ELR (cell line): ENCODE measurements at places on chromosomes 2 and 18.

- DNase-seq: no peak
Observed at GRCh38 chr2:43906448-43907109, 67.8 kb downstream of the ABCG8 start.

DNA sequence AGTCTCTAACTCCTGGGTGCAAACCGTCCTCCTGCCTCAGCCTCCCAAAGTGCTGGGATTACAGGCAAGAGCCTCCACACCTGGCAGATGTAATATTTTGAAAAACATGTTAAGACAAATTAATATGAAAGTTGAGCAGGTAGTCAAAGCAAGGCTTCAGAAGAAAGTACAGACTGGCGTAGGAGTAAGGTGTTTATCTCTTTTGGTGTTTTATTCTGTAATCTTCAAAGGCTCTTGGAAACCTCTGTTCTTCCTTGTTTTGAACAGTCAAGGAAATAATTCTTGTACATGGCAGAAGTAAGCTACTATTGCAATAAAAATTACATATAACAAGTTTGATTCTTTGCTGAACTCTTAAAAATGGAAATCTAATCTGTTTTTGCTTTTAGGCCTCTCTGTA lies 5.3 kb downstream of the RNF138 start:
- DNase-seq: no peak

GRCh38 chr2:155913356-155913755 lies 419.2 kb downstream of the NR4A2 start:
- no peak for DNase-seq

GRCh38 chr2:83650898-83651297 lies 808.2 kb downstream of the SUCLG1 start:
- DNase-seq: peak; percentile 13

GRCh38 chr2:71806432-71806831 lies 341.2 kb downstream of the CYP26B1 start:
- no peak for DNase-seq

DNA sequence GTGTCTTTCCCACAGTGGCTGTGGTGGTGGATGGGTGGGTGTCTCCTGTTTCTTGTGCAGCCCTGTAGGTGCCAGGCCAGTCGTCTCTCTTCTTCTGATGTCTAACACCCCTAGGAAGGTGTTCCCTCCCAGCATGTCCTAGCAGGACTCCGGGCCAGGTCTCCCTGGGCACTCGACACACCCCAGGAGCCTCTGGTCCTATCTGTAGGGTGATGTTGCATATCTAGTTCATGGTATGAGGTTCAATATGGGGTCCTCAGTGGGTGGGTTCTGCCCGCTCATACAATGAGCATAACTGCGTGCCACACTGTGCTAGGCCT lies 14.4 kb downstream of the NGEF start:
- DNase-seq: no peak

DNA sequence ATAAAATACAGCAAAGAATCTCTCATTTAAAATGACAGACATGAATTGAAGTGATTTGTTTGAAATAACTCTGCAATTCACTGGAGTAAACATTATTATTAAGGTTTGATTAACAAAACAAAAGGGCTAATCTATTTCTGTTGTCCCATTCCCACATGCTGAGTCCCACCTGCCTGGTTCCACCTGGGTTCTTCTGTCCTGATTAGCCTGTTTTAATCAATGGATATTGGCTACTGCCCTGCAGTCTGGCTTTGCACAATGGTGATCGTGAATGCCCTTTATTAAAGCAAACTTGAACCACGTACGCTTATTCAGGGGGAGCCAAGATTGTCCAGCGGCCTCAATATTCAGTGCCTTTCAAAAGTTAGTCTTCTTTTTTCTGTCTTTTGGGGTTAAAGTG lies 72.8 kb upstream of the CDH19 start:
- DNase-seq: no peak

- DNase-seq: no peak
Observed at GRCh38 chr2:232607011-232607410, 26.4 kb upstream of the EFHD1 start.

DNA sequence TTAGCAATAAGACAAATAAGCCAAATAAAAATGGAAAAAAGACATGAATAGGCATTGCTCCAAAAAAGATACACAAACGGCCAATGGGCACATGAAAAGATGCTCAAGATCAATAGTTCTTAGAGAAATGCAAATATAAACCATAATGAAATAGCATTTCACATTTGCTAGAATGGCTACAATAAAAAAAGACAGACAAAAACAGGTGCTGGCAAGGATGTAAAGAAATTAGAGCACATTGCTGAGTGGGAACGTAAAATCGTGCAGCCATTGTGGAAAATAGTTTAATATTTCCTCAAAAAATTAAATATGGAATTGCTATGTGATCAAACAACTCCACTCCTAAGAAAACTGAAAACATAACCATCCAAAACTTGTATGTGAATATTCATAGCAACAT lies 160.0 kb upstream of the SPATS2L start:
- no peak for DNase-seq

DNA sequence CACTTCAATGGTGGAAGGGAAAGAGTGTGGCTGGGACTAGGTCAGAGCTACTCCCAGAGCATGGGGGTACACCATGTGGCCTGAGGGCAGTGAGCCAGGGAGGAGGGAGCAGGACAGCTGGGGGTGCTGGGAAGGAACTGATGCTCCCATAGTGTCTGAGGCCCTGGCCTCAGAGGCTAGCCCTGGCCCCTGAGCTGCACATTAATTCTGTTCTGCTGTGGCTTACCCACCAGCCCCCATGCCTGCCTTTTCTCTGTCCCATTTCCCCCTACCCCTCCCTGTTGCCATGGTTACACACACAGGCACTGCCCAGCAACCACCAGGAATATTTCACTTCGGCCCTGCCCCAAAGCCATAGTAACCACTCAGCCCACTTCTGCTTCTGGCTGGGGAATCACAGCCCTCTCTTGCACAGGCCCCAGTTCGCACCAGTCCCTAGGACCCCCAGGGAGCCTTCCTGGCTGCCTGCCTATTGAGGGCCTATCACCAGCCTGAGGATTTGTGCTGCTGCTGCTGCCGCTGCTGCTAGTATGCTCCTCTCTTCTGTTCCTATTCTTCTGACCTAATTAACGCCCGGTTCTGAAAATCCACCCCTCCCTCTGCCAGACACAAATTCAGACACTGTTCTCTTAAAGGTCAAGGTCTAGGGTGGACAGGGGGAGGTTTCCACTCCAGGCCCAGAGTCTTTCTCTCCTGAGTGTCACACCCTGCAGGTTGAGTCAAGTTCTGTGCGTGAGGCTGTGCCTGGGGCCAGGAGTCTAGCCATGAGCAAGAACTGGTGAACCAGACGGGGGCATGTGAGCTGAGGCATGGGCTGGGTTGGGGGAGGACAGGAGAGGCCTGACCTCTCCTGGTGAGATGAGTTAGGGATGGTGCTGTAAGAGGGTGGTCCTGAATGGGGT lies 87.1 kb upstream of the MCFD2 start:
- peak; percentile 16 for DNase-seq

DNA sequence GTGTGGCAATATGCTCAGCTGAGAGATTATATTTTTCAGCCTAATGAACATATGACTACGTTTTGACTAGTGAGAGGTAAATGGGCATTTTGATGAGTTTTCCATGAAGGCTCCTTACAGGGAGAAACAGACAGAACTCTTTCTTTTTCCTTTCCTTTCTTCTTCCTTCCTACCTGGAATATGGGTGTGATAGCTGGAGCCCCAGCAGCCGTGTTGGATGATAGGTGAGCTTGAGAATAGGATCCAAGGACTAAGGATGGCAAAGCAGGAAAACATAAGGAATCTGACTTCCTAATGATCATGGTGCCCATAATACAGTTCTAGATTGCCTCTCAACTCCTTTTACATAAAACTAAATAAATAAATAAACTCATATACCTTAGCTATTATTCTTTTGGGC lies 124.0 kb downstream of the MAIP1 start:
- no peak for DNase-seq

DNA sequence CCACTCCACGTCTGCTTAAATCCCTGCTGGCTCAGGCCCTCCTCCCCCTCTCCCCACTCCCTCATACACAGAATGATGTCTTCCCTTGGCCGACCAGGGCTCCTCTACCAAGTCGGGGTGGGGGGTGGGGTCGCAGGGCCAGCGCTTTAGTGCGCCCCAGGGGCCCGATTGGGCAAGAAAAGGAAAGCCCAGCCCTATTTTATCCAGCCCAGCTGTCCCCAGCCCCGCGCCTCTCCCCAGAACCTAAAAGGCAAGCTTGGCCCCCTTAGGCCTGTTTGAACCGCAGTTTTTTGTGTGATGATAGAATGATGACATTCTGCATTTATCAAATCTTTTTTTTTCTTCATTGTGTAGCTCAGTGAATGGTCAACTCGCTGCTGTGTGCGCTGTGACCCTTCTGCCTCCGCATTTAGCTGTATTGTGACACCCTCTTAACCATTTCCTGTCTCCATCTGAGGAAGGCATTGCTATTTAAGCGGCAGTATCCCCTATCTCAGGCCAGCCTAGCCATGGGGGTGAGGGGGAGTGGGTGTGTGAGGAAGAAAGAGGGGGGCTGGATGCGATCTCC lies 231.4 kb downstream of the HAUS1 start:
- DNase-seq: no peak

DNA sequence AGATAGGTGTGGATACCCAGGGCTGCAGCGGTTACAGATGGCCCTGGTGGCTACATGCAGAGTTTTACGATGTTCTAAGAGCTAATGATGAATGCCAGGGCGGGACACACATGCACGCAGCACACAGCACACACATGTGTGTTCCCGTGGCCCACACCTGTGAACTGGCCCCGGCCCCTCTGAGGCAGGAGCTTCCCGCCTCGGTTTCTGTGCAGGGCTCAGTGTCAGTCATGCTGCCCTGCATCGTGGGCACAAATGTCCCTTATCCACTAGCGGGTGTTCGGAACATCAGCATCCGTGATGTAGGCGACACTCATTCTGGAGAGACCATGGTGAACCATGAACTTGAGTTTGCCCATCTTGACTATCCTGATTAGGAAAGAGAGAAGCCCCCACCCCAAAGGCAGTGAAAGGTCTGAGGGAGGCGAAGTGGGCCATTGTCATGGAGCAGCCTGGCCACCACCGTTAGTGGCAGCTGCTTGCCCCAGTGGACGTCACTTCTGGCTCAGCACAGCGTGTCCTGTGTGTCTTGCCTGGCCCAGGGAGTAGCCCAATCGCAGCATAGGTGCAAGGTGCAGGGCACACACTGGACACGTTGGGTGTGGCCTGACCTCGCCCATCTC lies 43.8 kb downstream of the DCDC2C start:
- DNase-seq: no peak
